ENCODE measurements at places on chromosomes 4 and X. TPM values are rescaled to one million over a fixed set of nuclear protein-coding genes. Genes with fewer than 3 reads are reported as not detected.

SLC4A4 gene
- total RNA-seq, result 8.1 TPM

CSAG1 gene
- not detected for total RNA-seq

UGT2A3 gene
- total RNA-seq, result not detected

PAGE2B gene
- total RNA-seq, result not detected

P2RY10 gene
- total RNA-seq, result 1.6 TPM

TMSB15B gene
- total RNA-seq, result 28.7 TPM

ADRA2C gene
- 1.0 TPM for total RNA-seq

TCEAL5 gene
- total RNA-seq, result 11.8 TPM

USP17L13 gene
- not detected for total RNA-seq

TMEM255A gene
- 1.8 TPM for total RNA-seq

TMSB15C gene
- 11.9 TPM for total RNA-seq

MND1 gene
- 2.0 TPM for total RNA-seq

REPS2 gene
- total RNA-seq, result 10.1 TPM

SPCS3 gene
- 69.0 TPM for total RNA-seq

ARAF gene
- total RNA-seq, result 39.3 TPM

PLK4 gene
- total RNA-seq, result 1.6 TPM

CLIC2 gene
- total RNA-seq, result 16.0 TPM

SPANXA2 gene
- total RNA-seq, result not detected

ITGB1BP2 gene
- total RNA-seq, result 2.6 TPM
